ENCODE measurements at places on chromosomes 5 and 9.

DNA sequence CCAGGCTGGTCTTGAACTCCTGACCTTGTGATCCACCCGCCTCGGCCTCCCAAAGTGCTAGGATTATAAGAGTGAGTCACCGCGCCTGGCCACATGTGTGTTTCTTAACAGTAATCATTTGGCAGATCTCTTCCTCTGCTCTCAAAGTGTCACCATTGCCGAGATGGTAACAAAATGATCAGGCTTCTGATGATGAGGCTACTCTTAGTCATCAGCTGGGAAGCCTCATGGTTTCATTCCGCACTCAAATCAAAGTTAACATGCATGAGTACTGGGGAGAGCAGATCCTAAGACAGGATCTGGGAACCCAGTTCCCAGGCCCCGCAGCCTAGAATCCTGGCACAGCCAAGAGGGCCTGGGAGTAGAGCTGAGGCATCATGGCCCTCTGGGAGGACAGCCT is 27.4 kb downstream of the BARHL1 start:
- DNase-seq, result peak; percentile 92

DNA sequence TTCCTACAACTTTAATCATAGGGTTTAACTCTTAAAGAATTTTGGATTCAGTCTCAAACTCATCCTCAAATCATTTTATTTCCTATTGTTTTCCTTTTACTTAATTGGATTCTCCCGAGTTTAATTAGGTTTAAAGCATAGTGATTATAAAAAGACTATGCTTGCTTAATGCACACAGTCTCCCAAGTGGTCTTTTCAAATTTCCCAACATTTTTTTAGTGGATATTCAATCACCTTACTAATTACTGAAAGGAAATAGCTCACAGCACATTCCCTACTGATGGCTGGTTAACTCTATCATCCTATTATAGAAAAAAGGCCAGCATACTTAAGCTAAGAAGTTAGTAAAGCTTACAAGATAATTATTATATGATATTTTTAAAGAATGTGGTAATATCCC is 170.6 kb downstream of the PRDM9 start:
- no peak for DNase-seq

GRCh38 chr5:137466889-137467288 is 32.2 kb downstream of the SPOCK1 start:
- no peak for DNase-seq

GRCh38 chr5:111681414-111682120 is 75.4 kb downstream of the NREP start:
- no peak for DNase-seq

DNA sequence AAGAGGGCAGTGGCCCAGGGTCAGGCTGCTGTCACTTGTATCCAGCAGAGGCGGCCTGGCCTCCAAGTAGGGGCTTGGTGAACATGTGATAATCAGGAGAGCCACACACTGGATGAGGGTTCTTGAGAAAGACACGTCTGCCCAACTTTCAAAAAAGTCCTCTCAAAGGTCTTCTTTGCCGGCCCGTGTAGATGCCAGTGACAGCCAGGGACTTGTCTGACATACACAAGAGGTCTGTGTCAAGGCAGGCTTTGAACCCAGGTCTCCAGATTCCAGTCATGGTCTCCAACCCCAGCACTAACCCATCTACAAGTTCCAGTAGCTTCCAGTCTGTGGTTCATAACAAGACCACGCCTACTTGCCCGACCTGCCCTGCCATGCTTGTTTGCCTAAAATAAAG is 7.9 kb upstream of the AMBP start:
- DNase-seq, result no peak

- no peak for DNase-seq
These were observed 151.1 kb upstream of the CCDC152 start for GRCh38 chr5:42605490-42605889.

Measured in AG08395 (cell line).